GM13976 (cell line): ENCODE measurements at places on chromosomes 7 and 10.

GRCh38 chr10:21500578-21500910, 24.9 kb downstream of the SKIDA1 start:
- no peak for DNase-seq

GRCh38 chr7:26397332-26397731, 105.7 kb downstream of the SNX10 start:
- DNase-seq: no peak

- no peak for DNase-seq
These were observed 18.1 kb upstream of the CAMK2G start for GRCh38 chr10:73892310-73893030.

DNA sequence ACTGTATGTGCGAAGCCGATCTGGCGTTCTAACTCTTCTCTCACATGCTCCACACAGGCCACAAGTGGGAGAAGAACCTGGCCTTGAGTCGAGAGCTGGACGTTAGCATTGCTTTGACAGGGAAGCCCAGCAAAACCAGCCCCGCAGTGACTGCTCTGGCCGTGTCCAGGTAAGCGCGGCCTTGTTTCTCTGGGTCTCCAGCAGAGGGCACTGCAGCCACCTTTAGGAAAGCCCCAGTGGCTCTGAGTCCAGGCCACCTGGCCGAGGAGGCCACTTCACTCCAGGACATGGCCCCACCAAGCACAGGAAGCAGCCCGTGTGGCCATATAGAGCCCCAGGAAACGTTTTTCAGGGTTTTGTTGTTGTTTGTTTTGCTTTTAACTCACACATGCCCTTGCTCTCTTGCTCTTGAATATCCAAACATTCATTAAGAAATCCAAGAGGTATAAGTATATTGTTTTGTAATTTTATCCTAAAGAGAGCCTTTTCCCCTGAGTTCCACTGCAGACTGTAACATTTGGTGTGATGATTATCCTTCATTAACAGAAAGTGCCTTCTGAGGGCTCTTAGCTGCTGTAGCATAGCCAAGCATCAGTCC, 41.8 kb upstream of the LRRC18 start:
- peak; percentile 78 for DNase-seq

DNA sequence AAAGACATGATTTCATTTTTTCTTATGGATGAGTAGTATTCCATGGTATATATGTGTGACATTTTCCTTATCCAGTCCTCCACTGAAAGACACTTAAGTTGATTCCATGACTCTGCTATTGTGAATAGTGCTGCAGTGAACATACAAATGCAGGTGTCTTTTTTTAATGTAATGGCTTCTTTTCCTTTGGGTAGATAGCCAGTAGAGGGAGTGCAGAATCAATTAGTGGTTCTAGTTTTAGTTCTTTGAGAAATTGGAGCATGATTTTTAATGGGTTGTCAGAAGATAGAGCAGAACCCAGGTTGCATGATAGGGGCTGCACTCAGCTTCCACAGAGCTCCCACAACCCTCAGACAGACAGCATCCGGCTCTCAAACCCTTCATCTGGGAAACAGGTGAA, 152.9 kb upstream of the PLXDC2 start:
- no peak for DNase-seq

DNA sequence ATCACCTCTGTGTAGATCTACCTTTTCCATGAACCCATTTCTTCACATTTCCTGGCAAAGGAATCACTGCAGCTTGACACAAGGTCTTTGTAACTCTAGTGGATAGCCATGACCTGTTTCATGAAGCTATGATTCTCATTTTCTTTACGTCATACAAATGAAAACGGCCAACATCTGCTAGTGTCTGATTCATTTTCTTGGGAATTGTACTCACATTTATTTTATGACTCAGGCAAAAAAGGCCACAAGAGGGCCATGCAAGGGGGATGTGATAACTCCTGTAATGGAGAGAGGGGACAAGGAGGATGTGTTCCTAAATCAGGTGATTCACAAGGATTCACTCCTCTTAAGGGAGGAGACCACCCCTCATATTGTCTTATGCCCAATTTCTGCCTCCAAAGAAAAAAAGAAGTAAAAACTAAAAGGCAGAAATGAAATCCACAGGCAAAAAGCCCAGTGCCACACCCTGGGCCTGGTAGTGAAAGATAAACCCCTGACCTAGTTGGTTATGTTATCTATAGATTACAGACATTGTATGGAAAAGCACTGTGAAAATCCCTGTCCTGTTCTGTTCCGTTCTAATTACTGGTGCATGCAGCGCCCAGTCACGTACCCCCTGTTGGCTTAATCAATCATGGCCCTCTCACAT, 249.9 kb downstream of the IPMK start:
- no peak for DNase-seq

DNA sequence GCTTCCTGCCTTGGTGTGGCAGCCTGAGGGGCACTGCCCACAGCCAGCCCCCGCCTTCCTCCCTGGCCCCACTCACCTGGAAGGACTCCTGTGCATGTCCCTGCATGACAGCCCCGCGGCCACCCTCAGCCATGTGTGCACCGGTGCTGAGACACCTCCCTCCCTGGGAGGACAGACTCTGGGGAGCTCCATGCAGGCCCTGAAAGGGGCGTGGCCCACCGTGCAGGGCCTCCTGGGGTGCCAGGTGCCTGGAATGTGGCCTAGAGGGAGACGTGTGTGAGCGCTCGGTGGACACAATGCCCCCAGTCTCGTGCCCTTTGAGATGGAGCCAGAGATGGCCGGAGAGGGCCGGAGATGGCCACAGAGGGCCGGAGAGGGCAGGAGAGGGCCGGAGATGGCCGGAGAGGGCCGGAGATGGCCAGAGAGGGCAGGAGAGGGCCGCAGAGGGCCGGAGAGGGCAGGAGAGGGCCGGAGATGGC, 59.1 kb upstream of the PPP2R2D start:
- no peak for DNase-seq

DNA sequence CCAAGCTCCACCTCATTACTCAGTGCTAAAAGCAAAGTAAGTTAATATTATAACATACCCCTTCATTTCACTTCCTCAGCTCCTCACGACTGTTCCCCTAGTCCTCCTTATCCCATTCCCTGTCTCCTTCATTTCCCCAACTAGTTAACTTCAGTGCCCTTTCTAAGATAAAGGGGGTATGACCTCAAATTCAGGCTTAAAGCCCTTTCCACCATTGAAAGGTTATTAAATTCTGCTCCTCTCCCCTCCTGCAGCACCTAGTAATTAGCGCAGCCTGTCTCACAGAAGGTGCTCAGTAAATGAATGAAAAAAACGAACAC, 1.0 kb downstream of the CRPPA start:
- DNase-seq: no peak

- no peak for DNase-seq
These were observed 55.7 kb upstream of the AMPH start for GRCh38 chr7:38686888-38687287.

GRCh38 chr7:129371487-129371886, 62.7 kb upstream of the STRIP2 start:
- no peak for DNase-seq

DNA sequence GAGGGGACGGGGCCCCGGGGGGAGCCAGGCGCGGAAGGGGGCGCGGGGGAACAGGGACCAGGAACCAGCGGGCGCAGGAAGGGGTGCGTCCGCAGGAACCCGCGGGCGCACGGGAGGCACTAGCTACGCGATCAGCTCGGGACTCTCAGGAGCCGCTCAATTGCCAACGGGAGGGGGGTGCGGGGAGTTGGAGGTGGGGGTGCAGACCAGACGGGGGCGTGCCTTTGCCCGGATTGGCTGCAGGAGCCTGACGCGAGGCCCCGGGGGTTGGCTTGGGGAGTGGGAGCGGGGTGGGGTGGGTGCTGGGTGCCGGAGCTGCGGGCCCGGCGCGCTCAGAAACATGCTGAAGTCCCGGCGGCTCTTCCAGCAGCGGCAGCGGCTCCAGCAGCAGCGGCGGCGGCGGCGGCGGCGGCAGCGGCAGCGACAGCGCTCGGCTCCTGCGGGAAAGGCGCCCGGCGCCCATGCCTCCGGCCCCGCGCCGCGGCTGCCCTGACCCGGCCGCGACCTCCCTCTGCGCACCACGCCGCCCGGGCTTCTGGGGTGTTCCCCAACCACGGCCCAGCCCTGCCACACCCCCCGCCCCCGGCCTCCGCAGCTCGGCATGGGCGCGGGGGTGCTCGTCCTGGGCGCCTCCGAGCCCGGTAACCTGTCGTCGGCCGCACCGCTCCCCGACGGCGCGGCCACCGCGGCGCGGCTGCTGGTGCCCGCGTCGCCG, at the start of gene ADRB1:
ADRB1 (plus strand) TSS at position 335 of the 715 bp plus-strand sequence; CDS start at position 602, 267 bp downstream.
- DNase-seq: peak; percentile 87

DNA sequence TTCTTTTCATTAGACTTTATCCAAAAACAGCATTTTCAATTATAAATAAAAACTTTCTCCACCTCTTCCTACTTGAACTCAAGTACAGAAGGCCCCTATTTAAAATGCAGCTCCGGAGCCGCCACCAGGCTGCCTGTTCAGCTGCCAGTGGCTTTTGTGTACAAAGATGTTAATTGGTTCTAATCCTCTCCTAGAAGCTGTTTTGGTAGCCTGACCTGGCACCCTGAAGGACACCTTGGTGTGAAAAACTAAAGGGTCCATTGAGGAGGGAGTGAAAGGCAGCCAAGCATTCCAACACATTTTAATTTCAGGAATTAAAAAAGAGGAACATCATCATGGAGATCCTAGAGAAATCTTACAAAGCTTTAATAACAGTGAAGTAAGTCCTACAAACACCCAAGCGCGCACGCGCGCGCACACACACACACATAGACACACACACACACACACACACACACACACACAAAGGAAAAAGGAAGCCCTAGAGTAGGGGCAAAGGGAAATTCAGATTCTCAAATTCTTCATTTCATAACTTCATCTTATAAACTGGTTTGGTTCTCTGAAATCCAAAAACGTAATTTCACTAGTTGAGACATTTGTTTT, 41.4 kb downstream of the VAX1 start:
- no peak for DNase-seq

DNA sequence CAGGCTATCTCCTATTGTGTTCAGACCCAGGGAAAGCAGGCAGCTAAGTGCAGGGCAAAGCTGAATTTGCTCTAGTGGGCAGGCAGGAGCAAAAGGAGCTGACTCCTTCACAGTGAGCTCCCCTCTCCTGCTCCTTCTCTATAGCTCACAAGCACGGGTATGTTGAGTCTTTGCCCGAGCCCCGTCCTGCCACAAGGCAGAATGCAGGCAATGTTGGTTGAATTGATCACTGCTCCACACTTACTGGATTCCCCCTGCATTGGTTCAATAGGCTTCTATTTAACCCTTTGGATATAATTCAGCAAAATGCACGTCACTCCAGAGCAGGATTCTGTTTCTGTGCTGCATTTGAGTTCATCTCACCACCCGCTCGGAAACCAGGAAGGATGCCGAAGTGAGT, 16.2 kb upstream of the C10orf90 start:
- no peak for DNase-seq
